Activated CD4-positive, alpha-beta T cell treated with anti-CD3 and anti-CD28 coated beads, Interleukin-2, amount 50 U/mL, for 4 hours (primary cell): ENCODE measurements at places on chromosomes 12 and 14.

- peak; percentile 23 for DNase-seq
Observed at GRCh38 chr14:61662437-61663311, 32.6 kb upstream of the HIF1A start.

DNA sequence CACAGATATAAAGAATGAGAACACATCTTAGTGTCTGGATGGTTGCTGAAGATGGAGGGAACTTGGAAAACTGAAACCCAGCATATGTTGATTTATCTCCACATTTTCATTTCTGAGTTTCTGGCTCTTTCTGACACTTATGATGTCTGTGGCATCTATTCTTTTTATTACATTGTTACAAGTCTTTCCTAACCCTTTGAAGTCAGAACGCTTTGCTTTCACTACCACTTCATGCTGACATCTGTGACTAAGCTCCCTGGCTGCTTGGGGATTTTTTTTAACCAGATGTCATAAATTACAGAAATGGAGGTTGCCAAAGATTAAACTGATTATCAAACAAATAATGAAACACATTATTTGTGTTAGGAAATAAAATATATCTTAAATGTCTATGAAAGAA, 188.7 kb downstream of the KITLG start:
- no peak for DNase-seq

- no peak for DNase-seq
Observed at GRCh38 chr12:46903058-46903457, 77.3 kb upstream of the SLC38A4 start.

DNA sequence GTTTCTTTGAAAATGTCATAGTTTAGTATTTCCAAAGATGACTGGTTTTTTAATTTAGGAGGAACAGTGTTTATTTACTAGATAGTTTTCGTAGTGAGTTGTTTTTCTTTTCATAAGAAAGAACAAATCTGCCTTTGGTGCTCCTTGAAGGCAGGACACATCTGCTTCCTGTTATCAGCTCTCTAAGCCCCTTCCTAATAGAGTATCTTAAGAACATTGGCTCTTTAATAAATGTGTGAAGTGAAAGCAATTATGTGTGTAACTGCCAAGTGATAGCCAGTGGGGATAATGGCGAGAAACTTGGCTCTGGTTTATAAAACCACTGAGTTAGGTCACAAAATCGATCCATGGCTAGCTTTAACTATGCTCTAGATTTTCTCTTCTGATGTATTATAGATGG, 23.5 kb upstream of the PPFIBP1 start:
- DNase-seq, result no peak

GRCh38 chr12:130196827-130197226, 34.6 kb downstream of the FZD10 start:
- no peak for DNase-seq

DNA sequence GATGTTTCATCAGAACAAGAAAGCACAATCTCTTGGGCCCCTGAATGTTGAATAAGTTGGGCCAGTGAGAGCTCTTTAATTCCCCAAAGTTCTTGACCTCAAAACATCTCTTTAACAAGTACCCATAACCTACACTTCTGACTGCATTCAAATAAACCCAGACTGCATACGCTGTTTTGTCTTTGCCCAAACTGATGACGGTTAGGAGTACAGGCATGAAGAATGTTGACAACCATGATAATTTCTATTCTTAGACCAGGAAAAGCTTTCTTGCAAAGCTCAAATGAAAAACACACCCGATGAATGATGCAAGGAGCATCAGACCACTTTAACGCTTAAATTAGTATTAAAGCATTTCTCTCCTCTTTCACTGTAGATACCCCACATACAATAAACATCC, 11.7 kb upstream of the RAB3IP start:
- DNase-seq, result no peak

DNA sequence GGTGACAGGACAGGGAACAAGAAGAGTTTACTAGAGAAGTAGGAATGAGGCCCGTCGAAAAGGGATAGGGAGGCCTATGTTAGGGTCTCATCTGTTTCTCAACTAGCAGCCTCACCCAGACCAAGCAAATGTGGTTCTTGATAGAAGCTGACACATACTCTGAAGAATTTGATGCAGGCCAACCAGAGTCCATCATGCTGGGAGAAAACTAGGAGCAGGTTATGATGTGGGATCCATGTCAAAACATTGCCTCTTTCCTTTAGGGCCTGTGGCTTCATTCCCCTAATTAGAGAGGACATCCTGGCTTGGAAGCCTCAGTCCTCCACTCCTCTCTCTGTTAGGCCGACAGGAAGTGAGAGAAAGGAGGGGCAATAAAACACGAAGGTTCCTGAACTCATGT, 122.8 kb downstream of the NTF3 start:
- no peak for DNase-seq

- DNase-seq, result no peak
Observed at GRCh38 chr12:42426746-42427145, 100.8 kb downstream of the PPHLN1 start.

DNA sequence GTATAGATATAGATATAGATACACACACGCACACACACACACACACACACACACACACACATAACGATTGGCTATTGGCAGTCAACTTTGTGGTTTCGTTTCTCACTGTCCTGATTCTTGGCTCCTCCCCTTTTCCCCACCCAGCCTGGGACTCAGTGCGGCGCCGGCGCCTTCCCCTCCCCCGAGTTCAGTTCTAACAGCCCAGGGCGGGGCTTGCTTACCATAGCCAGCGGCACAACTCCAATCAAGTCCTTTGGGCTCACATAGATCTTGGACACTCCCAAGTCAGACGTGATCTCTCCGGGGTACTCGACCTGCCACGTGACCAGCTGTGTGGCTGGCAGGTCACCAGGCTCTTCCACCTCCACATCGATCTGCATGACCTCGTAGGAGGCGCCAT, 484.1 kb downstream of the GLT1D1 start:
- no peak for DNase-seq

DNA sequence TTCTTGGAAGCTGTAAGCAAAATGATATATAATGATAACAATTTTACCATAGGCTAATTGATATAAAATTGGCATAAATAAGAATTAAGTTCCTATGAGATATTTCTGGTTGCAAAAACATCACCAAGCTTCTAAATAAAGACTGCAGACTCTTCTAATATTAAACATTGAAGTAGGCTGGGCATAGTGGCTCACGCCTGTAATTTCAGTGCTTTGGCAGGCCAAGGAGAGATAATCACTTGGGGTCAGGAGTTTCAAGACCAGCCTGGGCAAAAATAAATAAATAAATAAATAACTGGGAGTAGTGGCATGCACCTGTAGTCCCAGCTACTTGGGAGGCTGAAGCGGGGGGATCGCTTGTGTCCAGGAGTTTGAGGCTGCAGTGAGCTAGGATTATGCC, 71.8 kb downstream of the NPAS3 start:
- no peak for DNase-seq

DNA sequence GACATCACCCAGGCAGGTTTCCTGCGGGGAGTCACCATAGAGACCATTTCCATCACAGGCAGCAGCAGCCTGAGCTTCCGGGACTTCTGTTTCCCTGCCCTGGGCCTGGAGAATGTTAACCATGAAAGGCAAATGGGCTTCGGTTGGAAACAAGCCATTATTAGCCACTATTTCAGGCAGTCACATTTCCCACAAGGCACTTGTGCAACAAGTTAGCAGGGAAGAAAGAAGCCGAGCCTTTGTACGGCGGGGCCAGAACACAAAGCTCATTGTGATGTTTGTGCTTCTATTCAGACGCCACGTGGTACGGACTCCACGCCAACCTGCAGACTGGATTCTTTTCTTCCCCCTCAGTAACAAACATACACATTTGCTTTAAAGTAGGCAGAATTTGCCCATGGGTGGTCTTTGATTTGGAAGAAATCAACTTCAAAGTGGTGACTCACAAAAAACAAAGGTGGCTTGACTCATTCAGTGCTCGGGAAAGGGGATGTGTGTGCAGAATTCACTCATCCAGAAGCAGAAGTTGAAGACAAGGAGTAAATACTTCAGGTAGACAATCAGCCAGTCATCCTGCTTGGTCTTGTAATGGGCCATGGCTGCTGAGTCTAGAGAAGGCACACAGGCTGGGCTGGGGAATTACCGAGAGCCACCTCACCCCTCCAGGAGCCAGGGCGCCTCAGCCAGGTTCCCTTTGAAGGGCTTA, 154.2 kb upstream of the PRMT8 start:
- no peak for DNase-seq

DNA sequence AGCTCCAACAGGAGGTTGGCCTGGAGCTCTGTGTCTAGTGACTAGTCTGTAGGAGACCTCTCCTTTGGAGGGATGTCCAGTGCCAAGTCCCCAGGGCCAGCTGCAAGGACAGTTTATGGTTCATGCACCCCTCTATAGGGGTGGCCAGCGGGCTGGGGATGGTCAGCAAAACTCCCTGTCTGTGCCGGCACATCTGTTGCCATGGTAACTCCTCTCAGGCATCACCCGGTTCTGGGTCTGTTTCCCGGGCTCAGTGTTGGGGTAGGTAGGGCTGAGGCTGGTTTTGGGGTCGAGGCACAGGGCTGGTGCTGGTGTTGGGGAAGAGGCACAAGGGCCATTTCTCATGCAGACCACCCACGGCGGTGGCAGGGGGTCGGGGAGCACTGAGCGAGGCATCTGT, 196.8 kb downstream of the RBM19 start:
- DNase-seq, result no peak

GRCh38 chr12:72699362-72699761, 427.2 kb downstream of the TRHDE start:
- DNase-seq, result no peak

DNA sequence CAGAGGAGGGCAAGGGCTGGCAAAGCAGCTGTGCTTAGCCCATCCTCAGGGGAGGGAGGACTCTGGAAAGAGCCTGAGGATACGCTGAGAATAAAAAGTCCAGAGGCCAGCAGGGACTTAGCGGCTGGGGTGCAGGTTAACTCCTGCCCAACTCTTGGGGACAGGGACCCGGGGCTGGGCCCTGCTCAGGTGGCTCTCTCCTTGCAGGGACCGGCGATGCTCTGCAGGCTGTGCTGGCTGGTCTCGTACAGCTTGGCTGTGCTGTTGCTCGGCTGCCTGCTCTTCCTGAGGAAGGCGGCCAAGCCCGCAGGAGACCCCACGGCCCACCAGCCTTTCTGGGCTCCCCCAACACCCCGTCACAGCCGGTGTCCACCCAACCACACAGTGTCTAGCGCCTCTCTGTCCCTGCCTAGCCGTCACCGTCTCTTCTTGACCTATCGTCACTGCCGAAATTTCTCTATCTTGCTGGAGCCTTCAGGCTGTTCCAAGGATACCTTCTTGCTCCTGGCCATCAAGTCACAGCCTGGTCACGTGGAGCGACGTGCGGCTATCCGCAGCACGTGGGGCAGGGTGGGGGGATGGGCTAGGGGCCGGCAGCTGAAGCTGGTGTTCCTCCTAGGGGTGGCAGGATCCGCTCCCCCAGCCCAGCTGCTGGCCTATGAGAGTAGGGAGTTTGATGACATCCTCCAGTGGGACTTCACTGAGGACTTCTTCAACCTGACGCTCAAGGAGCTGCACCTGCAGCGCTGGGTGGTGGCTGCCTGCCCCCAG, 2.8 kb downstream of the B3GNT4 start:
- no peak for DNase-seq

GRCh38 chr14:104794993-104795780, at the start of gene AKT1:
Gene AKT1 (minus strand): TSS chr14:104795748. CDS start chr14:104792643, 3,105 bp downstream.
- DNase-seq, result no peak

GRCh38 chr14:71629250-71629649, 303.0 kb upstream of the RGS6 start:
- DNase-seq, result no peak

- DNase-seq, result no peak
Observed at GRCh38 chr12:57154804-57155434, 7.5 kb upstream of the LRP1-AS start.

DNA sequence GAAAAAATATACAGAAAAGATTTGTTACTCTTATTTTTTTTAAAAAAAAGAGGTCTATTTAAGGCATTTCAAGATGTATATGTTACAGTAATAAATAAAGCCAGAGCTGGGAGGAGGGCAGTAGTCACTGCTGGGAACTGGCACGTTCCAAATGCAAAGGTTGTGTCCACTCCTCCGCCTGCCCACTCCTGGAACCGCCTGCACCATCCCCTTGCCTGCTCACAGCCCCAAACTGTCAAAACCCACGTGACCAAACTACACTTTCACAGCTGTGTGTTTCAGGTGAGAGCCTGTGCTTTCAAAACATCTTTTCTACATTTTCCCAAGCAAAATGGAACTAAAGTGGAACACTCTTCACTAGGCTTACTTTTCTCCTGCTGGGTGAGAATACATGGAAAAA, 160.4 kb downstream of the TTC7B start:
- DNase-seq, result no peak

- DNase-seq, result peak; percentile 61
Observed at GRCh38 chr12:76020731-76021672, 10.6 kb downstream of the PHLDA1 start.

DNA sequence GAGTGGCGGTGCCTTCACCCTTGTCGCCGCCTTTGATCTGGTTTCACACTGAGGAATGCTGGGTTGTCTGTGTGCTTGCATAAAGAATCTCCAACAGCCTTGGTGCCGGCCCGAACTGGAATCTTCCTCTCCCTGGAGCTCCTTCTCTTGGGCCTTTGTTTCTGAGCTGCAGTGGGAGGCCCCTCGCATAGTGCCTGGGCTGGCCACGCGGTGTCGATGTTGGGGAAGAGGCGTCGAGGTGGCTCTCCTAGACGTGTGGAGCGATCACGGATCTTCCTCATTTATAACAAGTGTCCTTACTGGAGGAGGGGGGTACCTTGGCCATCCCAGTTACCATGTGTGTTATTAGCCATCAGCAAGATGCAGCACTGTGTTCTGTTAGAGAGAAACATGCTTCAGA, 60.6 kb downstream of the ADGRD1 start:
- no peak for DNase-seq

- no peak for DNase-seq
Observed at GRCh38 chr12:47755655-47756562, 2.8 kb downstream of the RAPGEF3 start.

DNA sequence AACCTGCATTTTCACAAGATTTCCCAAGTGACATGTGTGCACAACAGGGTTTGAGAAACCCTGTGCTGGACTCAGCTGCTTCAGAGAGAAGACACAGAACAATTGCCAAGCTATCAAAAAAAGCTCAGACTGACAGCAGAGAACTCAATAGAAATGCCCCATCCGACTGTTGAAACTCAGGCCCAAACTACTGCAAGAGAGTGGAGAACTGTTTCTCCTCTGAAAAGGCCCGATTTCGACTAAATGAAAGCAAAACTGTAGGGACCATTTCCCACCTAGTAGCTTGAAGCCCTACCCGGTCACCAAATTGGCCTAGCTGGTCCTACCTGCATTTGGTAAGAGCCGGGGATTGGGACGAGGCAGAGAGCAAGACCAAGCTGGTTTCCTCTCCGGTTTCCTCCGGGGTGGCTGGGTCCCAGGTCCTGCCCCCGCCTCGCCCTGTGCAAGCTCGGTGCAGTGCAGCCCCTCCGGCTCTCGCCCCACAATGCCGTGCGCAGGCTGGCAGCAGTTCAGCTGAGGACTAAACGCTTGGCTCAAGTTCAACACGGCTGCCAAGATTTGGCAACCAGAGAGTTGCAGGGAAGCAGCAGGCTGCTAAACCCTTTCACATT, 1180.6 kb downstream of the VRK1 start:
- peak; percentile 56 for DNase-seq

GRCh38 chr12:58372298-58372697, 430.9 kb downstream of the ATP23 start:
- no peak for DNase-seq
